Activated CD4-positive, alpha-beta T cell treated with anti-CD3 and anti-CD28 coated beads for 36 hours (primary cell): ENCODE measurements at places on chromosomes 7 and 10. TPM values are rescaled to one million over a fixed set of nuclear protein-coding genes. Genes with fewer than 3 reads are reported as not detected.

GRCh38 chr7:28168393-28169158 is 12.0 kb downstream of the JAZF1 start:
- H3K4me1 ChIP-seq, result peaks cover 28% of the 10 kb centered on the region
- no peak overlapping the region for H3K4me3 ChIP-seq
- H3K36me3 ChIP-seq, result peaks cover 15% of the 10 kb centered on the region
- no peak for DNase-seq
- peak overlapping the region; percentile 8 for H3K27ac ChIP-seq

DNA sequence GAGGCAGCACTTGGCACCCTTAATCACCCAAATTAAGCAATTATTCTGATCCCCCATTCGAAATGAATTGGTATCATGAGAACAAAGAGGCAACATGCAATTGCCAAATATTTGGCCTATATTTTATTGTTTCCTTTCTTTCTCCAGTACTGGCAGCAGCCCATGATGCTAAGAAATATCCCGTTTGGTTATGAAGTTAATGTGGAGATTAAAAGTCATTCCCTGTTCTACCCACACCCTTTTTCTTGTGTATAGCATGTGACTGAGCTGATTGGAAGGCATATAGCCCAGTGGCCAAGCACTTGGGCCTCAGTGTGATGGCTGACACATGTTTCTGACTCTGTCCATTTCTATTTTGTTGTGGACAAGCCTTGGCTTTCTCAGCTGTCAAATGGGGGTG is 692.3 kb upstream of the GALNT17 start:
- H3K4me3 ChIP-seq, result no peak overlapping the region
- H3K36me3 ChIP-seq, result no peaks in the 10 kb centered on the region
- peaks cover 6% of the 10 kb centered on the region for H3K4me1 ChIP-seq

GRCh38 chr10:71818674-71819260 is 32.3 kb downstream of the PSAP start:
- no peak overlapping the region for H3K4me3 ChIP-seq
- H3K4me1 ChIP-seq, result peaks cover 11% of the 10 kb centered on the region
- H3K36me3 ChIP-seq, result peaks cover 34% of the 10 kb centered on the region
- no peak overlapping the region for H3K27ac ChIP-seq
- no peak for DNase-seq

- no peak for DNase-seq
- H3K27ac ChIP-seq, result no peak overlapping the region
- no peak overlapping the region for H3K4me3 ChIP-seq
These were observed 173.6 kb upstream of the CACNA2D1 start for GRCh38 chr7:82617156-82617555.

- no peaks in the 10 kb centered on the region for H3K4me1 ChIP-seq
- no peaks in the 10 kb centered on the region for H3K27me3 ChIP-seq
- no peak overlapping the region for H3K4me3 ChIP-seq
- DNase-seq, result peak; percentile 52
- H3K36me3 ChIP-seq, result no peaks in the 10 kb centered on the region
These were observed 61.5 kb upstream of the ELMO1 start for GRCh38 chr7:37510043-37510634.

The CHST15 gene
- 0.43 TPM for total RNA-seq

The C10orf62 gene
- not detected for total RNA-seq

The GNAT3 gene
- total RNA-seq, result not detected
